ENCODE measurements at places on chromosomes 11 and 22.

DNA sequence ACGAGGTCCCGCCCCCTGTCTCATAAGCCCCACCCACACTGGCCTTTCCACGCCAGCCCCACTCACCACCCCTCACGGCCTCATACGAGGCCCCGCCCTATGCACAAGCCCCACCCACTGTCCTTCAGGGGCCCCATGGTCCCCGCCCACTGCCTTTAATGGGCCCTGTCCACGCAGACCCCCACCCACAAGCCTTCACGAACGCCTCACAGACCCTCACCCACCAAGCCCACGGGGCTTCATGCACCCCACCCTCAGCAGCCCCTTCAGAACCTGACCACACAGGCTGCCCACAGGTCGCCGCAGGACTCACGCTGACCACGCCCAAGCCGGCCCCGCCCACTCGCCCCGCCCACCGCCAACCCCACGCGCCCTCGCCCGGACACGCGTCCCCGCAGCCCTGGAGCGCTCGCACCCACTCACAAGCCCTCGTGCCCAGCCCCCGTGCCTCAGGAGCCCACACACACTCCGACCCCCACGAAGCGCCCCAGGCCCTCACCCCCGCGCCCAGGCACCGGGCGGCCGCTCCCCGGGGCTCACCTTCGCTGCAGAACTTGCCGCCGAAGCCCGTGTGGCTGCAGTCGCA is 10.5 kb downstream of the NRXN2 start:
- no peak for DNase-seq

GRCh38 chr22:44587737-44588310 is 89.8 kb upstream of the RTL6 start:
- no peak for DNase-seq

DNA sequence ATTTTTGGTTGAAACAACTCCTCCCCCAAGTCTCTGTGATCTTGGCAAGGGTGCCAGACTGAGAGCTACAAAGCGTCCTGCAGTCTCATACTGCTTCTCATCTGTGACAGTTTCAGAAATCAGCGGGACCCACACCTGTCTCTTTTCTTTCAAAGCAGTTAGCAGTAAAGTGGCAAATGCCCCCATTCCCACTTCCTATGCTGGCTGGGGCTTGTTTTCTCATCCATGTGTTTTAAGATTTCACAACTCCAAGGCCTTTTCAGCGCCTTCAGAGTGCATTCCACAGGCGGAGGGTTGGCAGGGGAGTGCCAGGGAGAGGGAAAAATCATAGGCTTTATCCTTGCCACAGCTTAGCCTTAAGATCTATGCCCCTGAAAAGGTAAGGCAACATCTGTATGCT is 493.5 kb downstream of the OPCML start:
- DNase-seq, result no peak

DNA sequence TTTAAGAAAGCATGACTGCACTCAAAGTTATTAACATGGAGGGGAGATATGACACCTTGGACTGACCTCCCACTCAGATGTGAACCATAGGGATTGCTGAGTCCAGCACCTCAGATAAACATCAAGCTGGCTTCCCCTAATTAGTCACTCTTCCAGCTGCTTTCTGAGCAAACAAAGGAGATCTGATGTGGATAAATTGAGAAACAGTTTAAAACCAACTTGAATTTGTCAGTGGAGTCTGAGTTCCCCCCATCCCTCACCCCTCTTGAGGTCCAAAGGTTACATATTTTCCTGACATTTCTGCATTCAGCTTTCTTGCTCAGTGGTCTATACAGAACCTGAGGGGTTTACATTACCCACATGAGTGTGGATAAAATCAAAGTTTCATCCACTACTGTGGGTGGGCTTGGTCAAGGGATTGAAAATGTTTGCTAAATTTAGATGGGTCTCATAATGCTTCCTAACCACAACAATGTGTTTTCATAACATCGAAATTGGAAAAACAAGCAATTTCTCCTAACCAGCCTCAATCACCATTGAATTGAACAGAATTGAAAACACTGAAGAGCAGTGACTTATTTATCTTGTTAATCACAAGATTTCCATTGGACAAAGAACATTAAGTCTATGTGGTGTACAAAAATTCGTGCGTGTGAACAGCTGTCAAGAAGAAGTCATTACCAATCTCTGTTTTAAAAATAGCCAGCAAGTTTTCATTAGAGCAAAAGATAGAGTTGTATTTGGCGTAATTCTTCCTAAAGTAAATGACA is 292.3 kb downstream of the METTL15 start:
- no peak for DNase-seq

GRCh38 chr22:44645083-44645482 is 56.9 kb upstream of the PRR5 start:
- no peak for DNase-seq

- DNase-seq, result no peak
Observed at GRCh38 chr11:68924073-68924925, 20.6 kb downstream of the IGHMBP2 start.

GRCh38 chr11:134714021-134714656 is 302.1 kb upstream of the B3GAT1 start:
- DNase-seq, result no peak

DNA sequence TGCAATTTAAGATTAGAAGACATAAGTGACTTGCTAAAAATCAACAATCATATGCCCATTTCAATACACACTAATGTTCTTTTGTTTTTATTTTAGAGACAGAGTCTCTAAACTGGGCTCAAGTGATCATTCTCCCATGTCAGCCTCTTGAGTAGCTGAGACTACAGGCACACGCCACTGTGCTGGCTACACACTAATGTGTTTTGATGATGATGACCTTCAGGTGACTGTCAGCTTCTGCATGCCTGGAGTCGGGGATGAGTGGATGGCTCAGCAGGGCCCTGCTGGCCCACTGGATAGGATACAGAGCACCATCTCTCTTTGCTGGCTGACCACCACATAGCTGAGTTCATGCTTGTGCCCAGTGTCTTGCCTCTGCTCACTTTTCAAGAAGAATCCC is 27.0 kb upstream of the POU2AF1 start:
- DNase-seq, result no peak
